ENCODE measurements at places on chromosomes 6 and 20.

GRCh38 chr6:22071270-22072041 lies 225.4 kb downstream of the PRL start:
- no peak for DNase-seq

DNA sequence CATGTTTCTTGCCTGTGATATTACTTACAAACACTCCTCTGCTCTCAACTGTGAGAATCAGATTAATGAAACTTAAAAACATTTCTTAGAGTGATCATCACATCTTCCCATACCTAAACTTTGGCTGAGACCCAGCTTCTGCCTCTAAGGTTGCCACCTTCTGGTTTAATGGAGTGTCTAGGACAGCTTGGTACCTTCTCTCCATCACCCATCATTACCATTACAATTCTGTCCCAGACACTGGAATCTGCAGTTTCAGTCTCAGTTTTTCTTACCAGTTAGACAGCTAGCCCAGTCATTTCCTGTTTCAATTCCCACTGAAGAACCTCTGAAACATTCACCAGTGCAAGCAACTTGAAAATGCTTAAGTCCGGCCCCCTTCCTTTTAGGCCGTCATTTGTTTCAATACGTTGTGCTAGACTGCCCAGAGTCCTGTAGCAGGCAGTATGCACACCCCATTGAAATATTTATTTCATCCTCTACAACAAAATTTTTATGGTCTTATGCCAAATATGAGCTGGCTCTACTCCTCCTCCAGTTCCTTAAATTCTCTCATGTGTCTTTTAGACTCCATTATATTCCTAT lies 107.0 kb upstream of the FOXO3 start:
- DNase-seq = no peak

GRCh38 chr20:32069711-32070110 lies 17.7 kb downstream of the HCK start:
- DNase-seq = no peak

DNA sequence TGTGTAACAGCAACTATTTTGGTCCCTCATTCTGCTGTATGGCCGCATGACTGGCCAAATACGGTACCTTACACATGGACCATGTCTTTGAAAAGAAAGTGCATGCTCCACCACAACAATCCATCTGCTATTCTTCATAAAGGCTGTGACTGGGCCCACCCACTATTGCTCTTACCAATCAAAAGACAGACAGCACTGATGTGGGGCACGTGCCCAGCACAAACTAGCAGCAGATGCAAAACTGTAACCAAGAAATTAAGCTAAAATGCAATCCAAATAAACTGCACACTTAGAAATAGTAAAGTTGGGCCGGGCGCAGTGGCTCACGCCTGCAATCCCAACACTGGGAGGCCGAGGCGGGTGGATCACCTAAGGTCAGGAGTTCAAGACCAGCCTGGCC lies 20.5 kb downstream of the MDN1 start:
- no peak for DNase-seq

GRCh38 chr6:159090530-159091480 lies 46.0 kb upstream of the TAGAP start:
- no peak for DNase-seq

DNA sequence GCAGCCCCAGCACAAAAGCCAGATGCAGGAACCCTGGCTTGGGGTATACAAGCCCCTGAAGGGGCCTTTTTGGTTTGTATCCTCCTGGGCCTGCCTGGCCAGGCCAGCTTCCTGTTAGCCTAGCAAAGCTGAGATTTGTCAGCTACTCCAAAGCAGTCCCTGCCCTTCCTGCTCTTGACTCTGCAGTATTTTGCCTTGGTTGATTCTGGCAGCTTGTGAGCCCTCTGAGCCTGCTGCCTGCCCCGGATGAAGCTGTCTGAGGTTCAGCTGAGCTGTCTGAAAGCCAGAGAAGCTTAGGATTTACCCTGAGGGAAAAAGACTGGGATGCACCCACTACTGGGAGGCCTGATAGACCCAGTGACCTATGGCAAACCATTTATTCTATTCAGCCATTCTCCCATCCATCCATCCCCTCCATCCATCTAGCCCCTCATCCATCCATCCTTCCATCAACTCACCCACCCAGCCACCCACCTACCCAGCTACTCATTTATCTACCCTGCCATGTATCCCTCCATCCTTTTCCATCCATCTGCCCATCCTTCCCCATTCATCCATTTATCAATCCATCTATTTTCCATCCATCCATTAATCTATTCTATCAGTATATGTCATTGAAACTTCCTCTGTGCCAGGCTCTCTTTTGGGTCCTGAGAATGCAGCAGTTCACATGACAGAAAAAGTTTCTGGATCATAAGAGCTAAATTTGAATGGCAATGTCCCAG lies 307.5 kb downstream of the DHX35 start:
- no peak for DNase-seq

DNA sequence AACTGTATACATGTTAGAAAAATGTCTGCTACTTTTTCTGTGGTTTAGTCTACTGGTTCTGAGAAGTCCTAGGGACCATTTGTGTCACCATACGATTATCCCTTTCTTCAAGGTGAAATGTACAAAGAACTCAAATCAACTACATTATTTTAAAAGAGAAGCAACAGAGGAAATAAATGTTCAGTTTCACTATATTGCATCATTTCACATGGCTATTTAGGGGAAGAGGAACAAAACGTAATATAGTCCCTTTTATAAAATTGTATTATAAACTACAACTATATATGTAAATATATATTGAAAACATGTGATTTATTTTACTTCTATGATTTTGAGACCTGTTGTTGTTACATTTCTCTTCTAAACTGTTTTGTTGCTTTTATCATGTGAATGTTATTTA lies 1308.0 kb downstream of the EPHA7 start:
- no peak for DNase-seq

DNA sequence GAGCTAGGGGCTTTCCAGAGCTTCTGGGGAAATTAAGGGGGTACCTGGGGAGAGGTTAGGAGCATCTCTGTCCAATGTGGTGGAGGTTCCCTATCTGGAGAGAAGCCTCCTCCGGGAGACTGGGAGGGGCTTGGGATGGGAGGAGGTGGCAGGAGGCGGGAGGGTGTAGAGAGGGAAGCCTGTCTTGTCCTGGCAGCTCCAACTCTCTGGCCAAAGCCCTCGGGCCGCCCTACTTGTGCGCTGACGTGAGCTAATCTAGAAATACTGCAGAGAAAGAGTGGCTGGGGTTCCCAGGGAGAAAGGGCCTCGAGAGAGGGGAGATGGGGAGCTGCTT lies 1.6 kb upstream of the SLC32A1 start:
- no peak for DNase-seq

DNA sequence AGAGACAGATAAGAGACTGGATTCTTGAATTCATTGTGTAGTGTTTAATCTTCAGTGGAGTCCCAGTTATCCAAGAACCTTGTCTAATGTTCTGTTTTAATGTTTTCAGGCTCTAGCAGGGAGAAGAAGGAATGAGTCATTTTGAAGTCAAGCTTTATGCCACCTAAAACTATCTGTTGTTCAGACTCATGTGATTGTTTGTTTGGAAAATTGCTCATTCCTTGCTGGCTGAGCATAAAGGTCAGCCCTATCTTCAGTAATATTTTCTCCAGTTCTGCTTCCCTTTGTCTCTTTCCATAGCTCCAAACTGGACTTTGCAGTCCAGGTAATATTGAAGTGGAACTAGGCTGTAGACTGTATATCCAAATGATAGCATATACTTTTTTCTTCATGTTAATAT lies 34.2 kb downstream of the CLVS2 start:
- no peak for DNase-seq

DNA sequence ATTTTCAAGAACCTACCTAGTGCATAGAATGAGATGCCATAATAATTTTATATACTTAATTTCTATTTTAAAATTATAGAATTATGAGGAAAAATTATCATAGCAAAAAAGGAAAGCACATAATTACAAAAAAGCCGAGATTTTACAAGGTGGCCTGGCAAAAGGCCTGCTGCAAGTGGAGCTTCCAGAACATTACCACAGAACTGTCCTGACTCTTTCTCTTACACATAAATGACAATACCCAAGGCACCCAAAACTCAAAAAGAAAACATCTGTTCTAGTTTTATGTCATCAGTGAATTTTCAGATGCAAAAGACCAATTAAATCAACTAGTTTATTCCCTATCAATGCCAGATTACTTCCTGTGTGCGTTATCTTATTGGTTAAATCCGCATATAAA lies 74.2 kb downstream of the FILIP1 start:
- no peak for DNase-seq

GRCh38 chr6:75505424-75505823 lies 11.8 kb upstream of the FILIP1 start:
- DNase-seq = no peak

GRCh38 chr6:161137320-161137719 lies 136.5 kb downstream of the AGPAT4 start:
- no peak for DNase-seq

GRCh38 chr20:46640536-46641311 lies 10.5 kb downstream of the SLC13A3 start:
- DNase-seq = no peak

DNA sequence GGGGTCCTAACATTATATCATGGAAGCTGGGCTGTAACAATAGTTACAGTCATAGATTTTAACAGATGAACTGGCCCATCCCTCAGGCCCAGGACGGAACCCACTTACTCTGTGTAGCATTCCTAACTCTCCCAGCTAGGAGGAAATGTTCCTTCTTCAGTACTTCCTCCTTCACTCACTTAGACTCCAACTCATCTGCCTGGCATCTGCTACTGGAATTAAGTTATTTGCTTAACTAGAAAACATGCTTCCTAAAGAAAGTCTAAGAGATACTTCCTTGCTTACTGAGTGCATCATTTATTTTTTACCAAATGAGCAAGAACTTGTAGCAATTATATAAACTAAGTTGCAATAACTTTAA lies 20.5 kb downstream of the GCLC start:
- no peak for DNase-seq

- DNase-seq = no peak
Measured at GRCh38 chr20:34355427-34355826, 7.6 kb upstream of the ITCH start.

- no peak for DNase-seq
Measured at GRCh38 chr6:79625746-79626145, 5.4 kb upstream of the SH3BGRL2 start.

GRCh38 chr6:124949706-124950105 lies 12.5 kb upstream of the RNF217 start:
- no peak for DNase-seq

DNA sequence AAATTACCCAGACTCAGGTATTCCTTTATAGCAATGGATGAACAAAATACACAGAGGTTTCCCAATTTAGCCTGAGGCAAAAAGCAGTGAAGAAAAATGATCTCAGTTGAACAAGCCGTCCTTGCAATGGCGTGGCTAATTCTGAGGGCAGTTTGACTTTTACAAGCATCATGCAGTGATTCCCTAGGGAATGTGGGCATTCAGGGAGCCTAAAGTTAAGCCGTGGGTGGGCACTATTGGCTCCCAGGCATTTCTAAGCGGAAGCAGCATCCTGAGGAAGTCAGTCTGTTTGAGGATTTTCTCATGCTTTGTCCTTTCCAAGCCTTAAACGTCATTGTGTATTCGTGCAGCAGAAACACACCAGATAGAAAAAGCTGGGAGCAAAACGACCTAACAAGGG lies 133.9 kb downstream of the MYLK4 start:
- no peak for DNase-seq

GRCh38 chr6:84667252-84668213 lies 96.9 kb downstream of the TBX18 start:
- DNase-seq = no peak

GRCh38 chr6:170097505-170098427 lies 193.1 kb downstream of the DLL1 start:
- DNase-seq = no peak

- DNase-seq = no peak
Measured at GRCh38 chr20:62258499-62259293, 20.4 kb downstream of the OSBPL2 start.

DNA sequence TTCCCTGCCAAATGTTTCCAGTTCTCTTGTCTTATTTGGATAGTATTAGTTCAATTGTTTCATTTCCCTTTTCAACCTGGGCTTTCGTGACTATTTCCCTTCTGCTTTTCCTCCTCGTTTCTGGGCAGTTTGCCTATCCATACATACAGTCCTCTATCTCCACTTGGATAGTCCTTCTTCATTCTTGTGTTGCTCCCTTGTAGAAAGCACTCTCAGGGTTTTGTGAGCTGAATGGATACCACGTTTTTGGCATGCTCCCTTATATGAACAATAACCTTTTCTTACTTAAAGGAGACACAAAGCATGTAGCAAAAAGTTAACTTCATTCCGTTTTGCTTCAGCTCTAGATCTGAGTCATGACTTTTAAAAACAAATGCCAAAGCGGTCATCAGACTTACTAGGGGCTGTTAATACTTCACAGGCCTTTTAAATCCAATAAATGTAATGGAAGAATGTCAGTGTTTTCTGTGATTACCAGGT lies 16.6 kb downstream of the CRYBG1 start:
- DNase-seq = no peak

DNA sequence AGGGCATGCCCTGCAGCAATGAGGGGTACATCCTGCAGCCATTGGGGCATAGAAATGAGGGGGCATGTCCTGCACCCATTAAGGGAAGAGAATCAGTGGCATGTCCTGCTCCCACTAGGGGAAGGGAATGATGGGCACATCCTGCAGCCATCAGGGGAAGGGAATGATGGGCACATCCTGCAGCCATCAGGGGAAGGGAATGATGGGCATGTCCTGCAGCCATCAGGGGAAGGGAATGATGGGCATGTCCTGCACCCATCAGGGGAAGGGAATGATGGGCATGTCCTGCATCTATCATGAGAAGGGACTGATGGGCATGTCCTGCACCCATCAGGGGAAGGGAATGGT lies 49.7 kb downstream of the PSMB1 start:
- no peak for DNase-seq

- DNase-seq = no peak
Measured at GRCh38 chr20:47389867-47390347, 33.4 kb upstream of the ZMYND8 start.

DNA sequence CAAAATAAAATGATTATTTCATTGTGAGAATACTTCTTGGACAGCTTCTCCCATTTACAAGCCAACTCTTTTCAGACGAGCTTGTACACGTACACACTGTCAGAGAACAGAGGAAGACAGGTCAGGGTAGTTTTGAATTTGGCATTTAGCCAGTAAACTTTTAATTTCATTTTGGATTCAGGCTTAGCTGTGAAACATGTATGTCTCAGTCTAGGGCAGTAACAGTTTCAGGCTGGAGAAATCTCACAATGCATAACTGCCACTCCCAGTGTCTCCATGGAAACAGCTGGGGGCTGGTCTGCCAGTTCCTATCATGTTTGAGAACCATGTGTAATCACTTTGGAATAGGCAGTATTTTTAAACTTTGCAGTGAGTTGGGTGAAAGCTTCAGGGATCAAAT lies 22.0 kb upstream of the QKI start:
- DNase-seq = no peak

- no peak for DNase-seq
Measured at GRCh38 chr6:78483553-78484197, 383.7 kb upstream of the IRAK1BP1 start.

GRCh38 chr20:48698507-48699267 lies 129.1 kb downstream of the PREX1 start:
- no peak for DNase-seq
